ENCODE measurements at places on chromosomes 5 and 9. TPM values are rescaled to one million over a fixed set of nuclear protein-coding genes. Genes with fewer than 3 reads are reported as not detected.

DNA sequence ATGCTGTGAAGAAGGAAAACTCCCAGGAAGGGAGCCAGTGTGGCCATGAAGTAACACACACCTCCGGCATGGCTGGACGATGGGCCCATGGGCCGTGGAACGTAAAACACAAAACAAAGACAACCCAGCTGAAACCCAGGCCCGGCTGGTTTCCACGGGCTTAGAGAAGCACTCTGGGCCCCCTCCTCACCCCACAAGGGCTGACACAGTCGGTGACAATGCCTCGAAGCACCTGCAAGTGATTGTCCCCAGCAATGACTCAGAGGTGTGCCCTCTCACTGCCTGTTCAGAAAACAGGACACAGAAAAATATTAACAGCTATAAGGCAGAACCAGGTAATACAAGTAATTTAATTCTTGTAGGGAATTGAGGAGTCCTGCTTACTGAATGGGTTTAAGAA lies 135.3 kb downstream of the ROR2 start:
- no peak for DNase-seq

The CHSY3 gene
- 0.91 TPM for polyA plus RNA-seq

The KCTD16 gene
- polyA plus RNA-seq: 1.7 TPM

- DNase-seq: no peak
Observed at GRCh38 chr5:14996997-14997396, 125.4 kb upstream of the ANKH start.

DNA sequence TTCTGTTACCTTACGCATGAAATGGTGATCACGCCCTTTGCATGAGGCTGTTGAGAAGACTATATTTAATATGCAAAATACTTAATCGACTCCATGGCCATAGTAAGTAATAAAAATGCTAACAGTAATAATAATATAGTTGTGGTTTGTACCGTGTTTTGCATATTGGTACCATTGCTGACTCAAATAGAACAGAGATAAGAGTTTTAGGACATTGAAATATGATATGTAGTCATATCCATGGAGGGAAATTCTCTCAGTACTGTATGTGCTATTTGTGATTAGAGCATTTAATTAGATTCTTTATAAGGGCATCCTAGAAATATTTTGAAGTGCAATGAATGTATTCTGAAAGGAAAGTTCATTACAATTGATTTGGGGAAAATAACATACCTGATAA lies 41.9 kb downstream of the CFAP90 start:
- no peak for DNase-seq

The OR1J2 gene
- polyA plus RNA-seq: 0.64 TPM
